T follicular helper cell (primary cell): ENCODE measurements at places on chromosomes 6 and 20.
A peak's percentile ranks its signal among the peaks of the same experiment; 100 is the strongest.

DNA sequence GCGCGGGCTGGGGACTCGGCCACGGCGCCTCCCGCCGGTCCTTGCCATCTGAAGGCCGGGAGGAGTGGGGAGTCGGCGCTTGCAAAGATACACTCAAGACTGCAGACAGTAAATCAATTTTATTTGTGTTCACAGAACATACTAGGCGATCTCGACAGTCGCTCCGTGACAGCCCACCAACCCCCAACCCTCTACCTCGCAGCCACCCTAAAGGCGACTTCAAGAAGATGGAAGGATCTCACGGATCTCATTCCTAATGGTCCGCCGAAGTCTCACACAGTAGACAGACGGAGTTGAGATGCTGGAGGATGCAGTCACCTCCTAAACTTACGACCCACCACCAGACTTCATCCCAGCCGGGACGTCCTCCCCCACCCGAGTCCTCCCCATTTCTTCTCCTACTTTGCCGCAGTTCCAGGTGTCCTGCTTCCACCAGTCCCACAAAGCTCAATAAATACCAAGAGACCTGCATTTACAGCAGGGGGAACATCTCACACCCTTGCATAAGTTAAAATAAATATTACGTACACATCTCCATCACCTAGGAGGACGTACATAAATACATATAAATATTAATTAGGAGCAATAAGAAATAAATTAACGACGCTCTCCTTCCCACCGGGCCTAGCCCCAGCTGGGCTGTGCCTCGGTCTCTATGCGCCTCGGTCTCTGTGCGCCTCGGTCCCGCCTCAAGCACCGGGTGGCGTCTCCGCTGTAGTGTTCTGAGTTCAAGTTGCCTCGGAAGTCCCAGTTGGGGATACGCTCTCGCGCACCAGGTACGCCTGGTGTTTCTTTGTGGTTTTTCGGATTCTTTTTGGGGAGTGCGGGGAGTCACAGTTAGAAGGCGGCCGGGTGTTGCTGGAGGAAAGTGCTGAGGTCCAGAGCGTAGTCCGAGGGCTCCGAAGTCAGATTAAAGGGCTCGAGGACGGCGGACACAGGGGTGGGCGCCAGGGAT is 889 bp upstream of the FLOT1 start:
- DNase-seq = no peak

GRCh38 chr6:155088856-155089255 is 93.7 kb downstream of the TIAM2 start:
- DNase-seq = no peak

DNA sequence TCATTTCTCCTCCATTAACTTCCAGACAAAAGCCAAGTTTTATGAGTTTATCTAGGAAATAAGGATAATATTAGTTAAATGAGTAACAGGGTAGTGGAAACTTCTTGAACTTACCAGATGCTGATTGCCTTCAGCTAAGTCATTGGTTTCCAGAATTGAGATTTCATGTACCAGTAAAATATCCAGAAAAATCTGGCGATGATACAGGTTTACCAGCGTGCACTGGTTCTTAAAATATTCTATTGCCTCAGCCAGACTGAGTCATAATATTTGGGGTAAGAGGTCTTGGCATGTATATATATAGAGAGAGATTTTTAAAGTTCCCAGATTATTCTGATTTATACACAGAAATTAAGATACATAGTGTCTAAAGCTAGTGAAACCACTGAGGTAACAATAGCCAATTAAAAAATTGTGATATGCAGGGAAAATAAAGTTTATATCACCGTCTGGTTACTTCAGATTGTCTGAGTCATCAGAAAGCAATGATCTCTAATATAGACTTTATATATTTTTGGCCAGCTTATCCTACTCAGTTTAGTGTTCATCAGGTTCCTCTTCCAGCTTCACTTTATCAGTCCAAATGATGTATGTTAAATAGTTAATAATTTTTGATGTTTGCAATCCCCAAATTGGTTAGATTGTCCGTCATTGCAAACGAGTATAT is 39.5 kb upstream of the SDHAF4 start:
- DNase-seq = no peak

DNA sequence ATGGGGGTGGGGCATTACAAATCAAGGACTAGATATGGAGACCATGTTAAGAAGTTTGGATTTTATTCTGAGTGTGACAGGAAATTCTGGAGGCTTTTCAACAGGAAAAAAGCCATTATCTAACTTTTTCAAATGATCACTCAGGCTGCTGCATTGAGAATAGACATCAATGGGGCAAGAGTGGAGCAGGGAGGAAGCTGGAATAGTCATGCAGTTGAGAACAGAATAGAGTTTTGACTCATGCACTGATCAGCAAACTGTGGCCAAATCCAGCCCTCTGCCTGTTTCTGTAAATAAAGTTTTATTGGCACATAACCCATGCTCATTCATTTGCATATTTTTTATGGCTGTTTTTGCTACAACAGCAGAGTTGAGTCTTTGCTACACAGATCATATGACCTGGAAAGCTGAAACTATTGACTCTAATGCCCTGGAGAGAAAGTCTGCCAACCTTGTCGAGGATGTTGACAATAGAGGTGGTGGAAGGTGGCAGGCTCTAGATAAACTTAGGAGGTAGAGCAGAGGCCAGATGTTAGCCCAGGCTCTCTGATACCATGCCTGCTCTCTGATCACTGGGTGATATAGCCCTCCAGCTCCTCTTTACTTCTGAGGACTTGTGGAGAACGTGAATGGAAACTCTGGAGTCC is 441.8 kb downstream of the PTPRT start:
- no peak for DNase-seq

GRCh38 chr20:8390037-8390433 is 258.0 kb downstream of the PLCB1 start:
- no peak for DNase-seq

GRCh38 chr6:25155211-25155610 is 124.0 kb upstream of the CARMIL1 start:
- no peak for DNase-seq

DNA sequence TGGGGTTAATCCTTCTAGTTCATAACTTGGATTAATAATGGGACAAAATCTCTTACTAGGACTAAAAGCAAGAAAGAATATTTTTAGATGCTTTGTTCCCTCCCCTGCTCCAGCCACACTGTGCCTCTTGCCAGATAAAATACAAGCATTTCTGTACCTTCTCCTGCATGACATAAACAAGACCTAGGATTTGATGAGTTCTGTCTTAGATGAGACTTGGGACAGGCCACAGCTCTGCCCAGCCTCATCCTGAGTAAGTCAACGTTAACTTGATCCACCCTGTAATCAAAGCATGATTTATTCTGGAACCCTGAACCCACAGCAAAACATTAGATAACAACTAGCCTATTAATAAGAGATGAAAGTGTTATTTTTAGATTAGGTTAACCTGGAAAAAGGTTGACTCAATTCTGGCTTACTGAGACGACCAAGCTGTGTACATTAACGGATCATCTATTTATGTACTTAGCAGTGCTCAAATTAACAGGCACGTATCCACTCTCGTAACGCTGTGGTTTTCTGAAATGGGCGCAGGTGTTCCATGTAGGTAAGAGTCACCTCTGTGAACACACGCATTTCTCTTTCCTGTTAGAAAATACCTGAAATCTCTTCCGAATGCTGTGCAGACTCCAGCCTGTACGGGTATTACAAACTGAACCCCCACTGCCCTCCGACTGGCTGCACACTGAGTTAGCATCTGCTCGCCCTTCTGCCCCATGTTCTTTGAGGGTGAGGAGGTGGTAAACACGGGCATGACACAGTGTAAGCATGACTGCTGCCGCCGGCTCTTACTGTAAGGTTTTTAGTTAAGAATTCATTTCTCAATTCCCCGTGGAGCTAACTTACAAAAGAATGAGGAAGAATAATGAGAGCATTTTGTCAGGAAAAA is 132.1 kb upstream of the FOXQ1 start:
- no peak for DNase-seq

- DNase-seq = no peak
Measured at GRCh38 chr20:63940472-63941266, 15.5 kb downstream of the UCKL1 start.

GRCh38 chr6:149137594-149137993 is 179.9 kb upstream of the TAB2 start:
- no peak for DNase-seq

GRCh38 chr6:138454981-138455706 is 44.1 kb downstream of the NHSL1 start:
- DNase-seq = peak; percentile 40
